Right cardiac atrium (tissue), 5 donors: ENCODE measurements at places on chromosomes 3 and 15.
A peak's percentile ranks its signal among the peaks of the same experiment; 100 is the strongest.

DNA sequence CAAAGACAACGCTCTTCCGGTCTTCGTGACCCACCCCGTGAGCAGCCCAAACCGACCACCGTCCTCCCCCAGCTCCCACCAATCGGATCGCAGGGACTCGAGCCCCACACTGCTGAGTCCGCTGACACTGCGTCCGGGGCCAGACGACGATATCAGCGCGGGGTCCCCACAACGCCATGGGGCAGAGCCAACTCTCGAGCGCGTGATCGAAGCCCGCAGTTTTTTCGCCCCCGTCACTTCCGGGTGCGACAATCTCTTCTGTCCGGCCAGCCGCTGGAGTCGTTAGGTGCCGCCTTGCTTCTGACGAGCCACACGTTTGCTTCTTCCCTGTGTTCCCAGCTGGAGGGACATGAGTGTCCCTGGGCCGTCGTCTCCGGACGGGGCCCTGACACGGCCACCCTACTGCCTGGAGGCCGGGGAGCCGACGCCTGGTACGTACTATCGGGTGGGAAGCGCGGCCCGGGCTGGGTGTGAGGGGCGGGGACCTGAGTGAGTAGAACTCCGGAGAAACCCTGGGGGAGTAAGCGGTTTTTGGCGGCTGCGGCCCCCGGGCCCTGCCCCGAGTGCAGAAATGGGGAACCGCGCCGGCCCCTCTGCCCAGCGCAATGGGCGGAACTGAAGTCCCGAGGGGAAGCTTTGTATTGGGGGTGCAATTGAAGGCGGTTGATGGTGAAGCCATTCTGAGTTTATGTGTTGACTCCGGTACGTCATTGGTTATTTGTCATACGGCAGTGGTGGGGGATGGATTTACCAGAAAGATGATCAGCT is at the start of gene BLOC1S6:
TSS of gene BLOC1S6 (plus strand) at position 285 of the 768 bp plus-strand sequence. CDS start at position 350, 65 bp downstream.
- DNase-seq, result peak; percentile 96

DNA sequence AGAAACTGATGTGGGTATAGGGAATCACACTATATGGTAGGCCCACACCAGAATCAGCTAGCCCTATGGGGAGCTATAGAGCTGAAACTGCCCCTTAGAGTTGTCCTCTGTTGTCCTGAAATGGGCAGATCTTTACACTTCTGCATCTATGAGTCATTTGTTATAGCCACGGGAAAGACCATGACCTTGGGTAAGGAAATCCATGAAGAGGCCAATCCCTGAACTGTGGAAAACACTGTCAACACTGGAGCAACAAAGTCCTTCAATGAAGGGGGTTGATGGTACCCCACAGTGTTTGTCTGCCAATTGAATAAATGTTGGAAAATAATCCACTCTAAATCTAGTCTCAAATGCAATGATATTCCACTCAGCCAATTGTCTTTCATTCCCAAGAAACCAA is 5.2 kb upstream of the CD200R1 start:
- no peak for DNase-seq

DNA sequence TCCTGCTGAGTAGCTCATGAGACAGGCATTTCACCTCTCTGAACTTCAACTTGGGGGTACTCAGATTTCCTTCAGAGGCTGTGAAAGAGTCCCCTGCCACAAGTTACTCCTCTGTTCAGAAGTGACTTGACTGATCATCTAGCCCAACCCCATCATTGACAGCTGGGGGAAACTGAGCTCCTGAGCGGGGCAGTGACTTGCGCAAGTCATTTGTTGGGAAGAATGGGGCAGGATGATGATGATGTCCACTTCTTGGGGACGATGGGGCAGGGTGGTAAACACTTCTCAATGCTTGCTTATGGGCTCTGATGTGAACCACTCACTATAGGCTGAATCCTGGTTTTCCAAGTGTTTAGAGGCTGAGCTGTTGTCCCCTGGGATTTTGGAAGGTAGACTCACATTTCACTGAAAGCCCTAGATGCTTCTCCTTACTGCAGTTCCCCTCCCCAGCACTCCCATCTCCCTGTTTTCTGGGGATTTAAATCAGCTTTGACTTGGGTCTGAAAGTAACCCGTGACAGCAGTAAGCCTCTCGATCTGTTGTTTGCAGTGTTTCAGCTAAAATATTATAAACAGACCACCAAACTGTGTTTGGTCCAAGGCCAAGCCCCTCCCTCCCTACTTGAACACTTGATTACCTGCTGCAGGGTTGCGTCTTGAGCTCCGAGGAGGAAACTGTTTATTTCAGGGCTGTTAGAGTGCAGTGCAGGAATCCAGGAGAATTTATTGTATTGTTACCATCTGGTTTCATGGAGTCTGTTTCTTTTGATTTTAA is 25.1 kb downstream of the SMAD3 start:
- DNase-seq, result no peak

- no peak for DNase-seq
Observed at GRCh38 chr15:26739791-26740190, 33.1 kb downstream of the GABRB3 start.

- no peak for DNase-seq
Observed at GRCh38 chr15:31822463-31822862, 207.9 kb upstream of the CHRNA7 start.

- DNase-seq, result no peak
Observed at GRCh38 chr15:84631706-84632272, 22.3 kb downstream of the WDR73 start.

DNA sequence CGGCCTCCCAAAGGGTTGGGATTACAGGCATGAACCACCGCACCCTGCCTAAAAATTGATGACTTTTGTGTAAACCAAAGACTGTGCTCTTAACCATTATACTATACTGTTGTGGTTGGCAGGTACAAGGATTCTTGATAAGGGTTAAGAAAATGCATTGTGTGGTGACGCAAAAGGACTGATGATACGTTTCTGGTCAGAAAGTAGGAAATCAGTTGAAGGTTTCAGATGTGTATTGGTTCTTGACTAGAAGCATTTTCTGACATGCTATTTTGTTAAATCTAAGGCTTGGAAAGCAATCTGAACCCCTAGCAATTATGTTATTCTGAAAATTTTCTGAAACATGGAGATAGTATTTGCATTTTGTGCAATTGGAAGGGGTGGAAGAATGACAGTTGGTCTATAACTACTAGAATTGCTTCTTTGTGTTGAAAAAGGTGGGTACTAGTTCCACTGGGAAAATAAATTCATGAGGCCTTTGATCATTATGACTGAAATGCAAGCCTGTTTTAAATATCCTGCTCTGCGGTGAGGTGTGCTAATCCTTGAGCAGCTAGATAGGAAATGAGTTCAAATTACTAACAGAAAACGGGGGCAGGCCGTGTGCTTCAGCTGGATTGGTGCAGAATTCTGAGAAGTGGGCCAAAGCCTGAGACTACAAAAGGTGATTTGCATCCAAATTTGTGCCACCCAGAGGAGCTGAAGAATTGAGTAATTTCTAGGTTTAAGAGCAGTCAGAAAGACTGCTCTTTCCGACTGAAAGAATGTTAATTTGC is 66.0 kb upstream of the LRRFIP2 start:
- DNase-seq, result no peak

- no peak for DNase-seq
Observed at GRCh38 chr3:136239094-136239493, 11.0 kb upstream of the PCCB start.

- DNase-seq, result no peak
Observed at GRCh38 chr3:12922881-12923431, 81.6 kb upstream of the RPL32 start.

GRCh38 chr3:31377045-31377642 is 155.6 kb upstream of the STT3B start:
- DNase-seq, result no peak

GRCh38 chr3:112074616-112075497 is 11.3 kb upstream of the C3orf52 start:
- DNase-seq, result no peak

- DNase-seq, result peak; percentile 91
Observed at GRCh38 chr3:124761250-124761796, 31.1 kb downstream of the UMPS start.

- DNase-seq, result peak; percentile 81
Observed at GRCh38 chr3:13648060-13649001, 99.4 kb downstream of the FBLN2 start.

DNA sequence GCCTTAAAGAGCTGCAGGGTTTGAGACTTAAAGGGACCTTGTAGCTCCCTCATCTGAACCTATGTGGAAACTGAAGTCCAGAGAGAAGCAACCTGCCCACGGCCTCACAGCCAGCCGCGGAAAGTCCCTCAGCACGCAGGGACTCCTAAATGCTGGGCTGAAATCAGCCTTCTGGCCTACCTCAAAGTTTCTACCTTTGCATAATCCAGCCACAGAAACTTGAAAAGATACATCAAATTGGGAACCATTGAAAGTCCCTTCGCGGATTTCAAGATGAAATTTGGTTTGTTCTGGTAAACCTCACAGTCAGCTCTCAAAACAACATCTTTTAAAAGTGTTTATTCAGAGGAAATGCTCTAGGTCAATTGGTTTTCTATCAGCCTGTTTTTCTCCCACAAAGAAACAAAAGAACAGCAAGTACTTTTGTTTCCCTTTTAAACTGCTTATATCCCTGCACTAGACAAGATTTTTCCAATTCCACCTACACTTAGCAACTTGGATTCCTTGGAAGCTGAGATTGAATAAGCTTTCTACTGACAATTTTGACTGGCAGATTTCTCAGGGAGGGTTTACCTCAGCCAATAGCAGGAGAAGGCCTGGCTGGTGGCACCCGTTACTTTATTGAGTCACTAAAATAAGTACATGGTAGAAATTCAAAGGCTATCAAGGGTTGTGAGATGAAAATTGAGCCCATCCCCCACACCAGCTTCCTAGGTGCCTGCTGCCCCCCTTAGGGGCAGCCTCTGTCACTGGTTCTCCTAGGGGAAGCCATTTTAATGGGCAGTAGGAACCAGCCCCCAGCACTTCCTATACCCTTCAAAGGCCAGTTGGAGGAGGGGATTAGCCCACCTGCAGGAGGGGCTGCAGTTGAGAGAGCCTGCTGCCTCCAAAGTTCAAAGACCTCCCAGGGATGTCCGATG is 171.2 kb downstream of the ADAMTS17 start:
- DNase-seq, result no peak

DNA sequence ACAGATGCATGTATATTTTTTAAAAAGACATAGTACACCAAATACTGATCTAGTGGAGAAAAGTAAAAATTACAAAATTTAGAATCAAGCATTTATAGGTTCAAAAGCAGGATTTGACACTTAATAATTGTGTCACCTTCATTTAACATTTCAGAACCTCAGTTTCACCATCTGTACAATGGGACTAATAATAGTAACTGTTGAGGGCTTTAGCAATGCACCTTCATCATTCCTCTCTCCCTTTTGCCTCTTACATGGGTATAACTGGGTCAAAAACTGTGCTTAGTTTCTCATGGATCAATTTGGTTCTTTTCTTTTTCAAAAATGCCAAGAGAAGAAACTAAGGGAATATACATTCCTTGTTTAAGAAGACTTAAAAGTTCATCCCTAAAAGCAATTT is 5.5 kb upstream of the TMEM212 start:
- DNase-seq, result no peak

DNA sequence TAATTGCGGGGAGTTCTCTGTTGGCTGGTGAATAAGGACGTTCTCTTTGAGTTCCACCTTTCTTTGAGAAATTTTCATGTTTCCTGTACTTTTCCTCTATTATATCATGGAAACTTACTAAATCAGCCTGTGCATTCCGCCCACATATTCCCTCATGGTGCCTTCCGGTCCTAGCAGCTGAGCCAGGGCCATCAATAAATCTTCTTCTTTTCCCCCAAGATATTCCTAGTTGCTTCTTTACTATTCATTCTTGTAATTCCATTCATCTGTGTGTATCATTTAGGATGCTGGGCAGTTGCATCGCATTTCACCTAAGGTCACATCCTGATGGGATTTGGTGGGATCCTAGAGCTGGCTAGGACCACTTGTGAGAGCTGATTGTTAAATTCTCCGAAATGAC is 139.2 kb downstream of the RBMS3 start:
- no peak for DNase-seq

DNA sequence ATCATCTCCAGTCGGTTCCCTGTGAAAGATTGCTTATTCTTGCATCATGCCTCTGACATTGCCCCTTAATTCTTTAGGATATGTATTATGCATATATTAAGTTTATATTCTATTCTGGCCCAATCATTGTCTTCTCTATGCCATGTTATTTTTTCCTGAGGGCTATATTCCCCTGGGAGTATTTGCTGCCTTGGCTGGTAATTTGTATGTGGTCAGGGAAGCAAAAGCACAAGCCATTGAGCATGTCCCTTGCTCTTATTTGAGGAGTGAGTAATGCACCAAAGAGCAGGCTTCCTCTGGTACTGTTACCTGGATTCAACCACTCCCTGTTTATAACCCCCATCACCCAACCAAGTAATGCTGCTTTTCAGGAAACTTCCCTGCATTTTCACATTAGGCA is 36.3 kb downstream of the STAC start:
- DNase-seq, result no peak

DNA sequence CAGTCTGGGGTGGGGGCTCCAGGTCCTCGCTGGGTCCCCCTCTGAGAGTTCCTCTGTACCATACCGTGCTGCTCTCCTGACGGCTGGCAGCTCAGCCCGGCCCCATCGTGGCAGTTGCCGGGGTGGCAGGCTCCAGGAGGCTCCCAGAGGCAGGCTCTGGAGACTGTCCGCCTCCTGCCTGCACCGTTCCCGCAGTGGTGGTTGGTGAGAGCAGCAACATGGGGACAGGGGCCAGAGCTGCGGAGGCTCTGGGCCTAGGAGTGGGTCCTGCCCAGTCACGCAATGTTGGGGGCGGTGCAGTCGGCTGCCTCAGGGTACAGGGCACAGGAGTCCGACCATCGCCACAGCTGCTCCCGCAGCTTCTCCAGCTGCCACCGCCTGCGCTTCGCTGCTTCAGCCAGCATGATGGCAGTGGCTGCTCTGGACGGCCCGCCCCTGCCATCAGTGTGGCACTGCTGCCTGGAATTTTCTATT is 492.7 kb downstream of the AGBL1 start:
- DNase-seq, result no peak

- peak; percentile 70 for DNase-seq
Observed at GRCh38 chr3:129608087-129608935, 1.8 kb upstream of the PLXND1 start.

- no peak for DNase-seq
Observed at GRCh38 chr3:104347291-104347690, 1019.4 kb upstream of the ALCAM start.

- no peak for DNase-seq
Observed at GRCh38 chr3:190973771-190974170, 111.3 kb upstream of the GMNC start.

GRCh38 chr15:78159395-78159794 is 10.2 kb downstream of the IDH3A start:
- no peak for DNase-seq

DNA sequence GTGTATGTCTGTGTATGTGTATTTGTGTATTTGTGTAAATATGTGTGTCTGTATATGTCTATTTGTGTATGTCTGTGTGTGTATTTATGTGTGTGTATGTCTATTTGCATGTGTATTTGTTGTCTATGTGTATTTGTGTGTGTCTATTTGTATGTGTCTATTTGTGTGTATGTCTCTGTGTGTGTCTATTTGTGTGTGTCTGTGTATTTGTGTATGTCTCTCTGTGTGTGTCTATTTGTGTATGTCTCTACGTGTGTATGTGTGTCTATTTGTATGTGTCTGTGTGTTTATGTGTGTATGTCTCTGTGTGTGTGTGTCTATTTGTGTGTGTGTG is 30.4 kb downstream of the PTH1R start:
- no peak for DNase-seq
